ENCODE measurements at places on chromosomes 5 and 9. TPM values are rescaled to one million over a fixed set of nuclear protein-coding genes. Genes with fewer than 3 reads are reported as not detected.

Gene NREP
- total RNA-seq: 3.6 TPM

Gene CDKN2B
- total RNA-seq: 0.09 TPM

DNA sequence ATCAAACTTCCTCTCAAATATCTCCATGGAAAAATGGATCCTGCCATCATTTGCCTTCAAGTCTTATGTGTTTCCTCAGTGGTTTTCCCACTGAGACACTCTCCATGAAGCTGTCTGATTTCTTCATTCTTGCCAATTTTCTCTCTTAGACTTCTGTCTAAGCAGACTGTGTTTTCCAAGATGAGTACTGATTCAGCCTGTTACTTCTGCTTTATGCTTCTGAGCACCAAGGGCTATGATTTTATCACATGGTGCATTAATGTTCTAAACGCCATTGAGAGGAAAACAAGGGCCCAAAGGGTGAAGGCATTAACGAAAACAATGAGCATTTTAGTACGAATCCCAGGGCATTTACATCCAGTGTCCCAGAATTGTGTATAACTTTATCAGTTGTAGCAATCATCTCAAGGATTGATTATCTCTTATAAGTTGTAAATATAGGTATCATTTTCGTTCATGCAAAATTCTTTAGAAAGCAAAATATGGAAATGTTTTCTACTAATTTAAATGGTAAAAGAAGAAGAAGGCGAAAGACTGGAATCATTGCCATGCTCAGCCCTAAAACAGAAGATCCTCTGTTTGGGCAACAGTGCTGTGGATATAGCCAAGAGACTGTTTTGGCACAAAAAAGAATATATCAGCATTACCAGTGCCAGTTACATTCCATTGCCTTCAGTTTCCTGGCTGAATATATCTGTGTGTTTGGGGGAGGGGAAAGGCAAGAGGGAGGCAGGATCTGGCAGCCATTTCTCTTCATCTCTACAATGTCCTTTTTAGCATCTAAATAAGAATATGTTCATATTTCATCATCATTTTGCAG is 537.6 kb downstream of the ANXA1 start:
- no peak for DNase-seq

DNA sequence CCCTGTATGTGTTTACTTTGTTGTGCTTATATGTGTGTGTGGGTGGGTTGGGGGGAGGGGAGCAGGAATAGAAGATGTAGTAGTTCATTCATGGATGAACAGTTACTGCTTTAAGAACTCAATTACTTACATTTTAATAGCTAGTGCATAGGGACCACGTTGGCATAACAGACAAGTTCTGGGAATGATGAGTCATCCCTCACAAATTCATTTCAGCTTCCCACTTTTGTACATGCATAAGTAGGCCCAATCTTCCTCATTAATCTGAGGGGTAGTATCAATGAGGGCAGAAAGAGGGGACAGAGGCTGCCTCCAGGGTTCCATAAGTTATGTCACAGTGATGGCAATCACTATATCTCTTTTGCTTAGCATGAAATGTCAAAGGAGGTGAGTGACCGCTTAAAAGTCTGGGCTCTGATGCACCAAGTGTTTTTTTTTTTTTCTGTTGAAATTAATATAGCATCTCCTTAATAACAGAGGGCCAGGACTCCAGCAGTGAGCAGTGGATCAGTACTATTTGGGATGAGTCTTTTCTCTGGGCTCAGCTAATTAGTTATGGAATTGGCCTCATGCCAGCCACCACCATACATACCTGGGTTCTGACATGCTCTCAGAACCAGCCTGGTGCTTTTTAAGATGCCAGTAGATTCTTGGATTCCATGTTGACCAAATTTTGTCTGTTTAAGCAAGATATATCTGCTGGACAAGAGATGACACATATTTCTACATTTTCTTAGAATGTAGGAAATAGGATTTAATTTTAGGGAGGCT is 37.1 kb downstream of the PRDM6 start:
- DNase-seq: no peak

DNA sequence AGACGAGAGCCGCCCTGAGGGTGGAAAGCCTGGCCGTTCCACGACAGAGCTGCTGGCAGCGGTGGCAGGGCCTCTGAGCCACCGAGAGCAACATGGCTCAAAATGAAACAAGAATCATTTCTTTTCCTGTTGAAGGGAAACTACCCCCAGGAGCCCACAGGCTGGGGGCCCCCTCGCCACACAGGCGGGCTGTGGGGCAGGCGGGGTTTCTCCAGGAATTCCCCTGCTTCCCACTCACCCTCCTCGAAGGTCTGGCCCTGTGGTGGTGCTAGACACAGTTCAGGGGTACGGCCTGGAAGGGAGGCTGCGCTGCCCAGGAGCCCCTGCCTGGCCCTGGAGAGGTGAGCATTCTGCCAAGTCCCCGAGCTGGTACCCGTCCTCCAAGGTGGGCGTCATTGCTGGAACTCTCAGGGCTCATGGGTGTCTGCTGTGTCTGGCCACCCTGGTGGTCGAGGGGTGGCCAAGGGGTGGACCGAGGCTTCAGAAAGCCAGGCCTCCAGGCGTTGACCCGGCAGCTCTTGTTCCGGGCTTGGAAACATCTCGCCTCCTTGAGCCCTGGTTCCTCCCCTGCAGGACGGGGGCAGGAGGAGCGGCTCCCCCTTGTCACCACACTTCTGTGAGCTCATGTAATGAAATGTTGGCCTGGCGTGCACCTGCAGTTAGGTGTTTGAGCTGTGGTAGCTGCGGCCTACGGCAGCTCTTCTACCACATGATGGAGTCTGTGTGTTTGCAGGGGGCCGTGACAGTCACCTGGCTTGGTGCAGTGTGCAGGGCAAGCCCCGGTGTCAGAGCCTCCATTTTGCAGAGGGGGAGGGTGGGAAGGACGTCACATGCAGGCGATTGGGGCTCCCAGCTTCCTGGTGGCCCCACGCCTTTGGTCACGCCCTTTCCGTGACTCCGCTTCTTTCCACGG is 65.3 kb downstream of the RXRA start:
- peak; percentile 72 for DNase-seq

GRCh38 chr5:66628561-66628960 is 32.4 kb downstream of the MAST4 start:
- DNase-seq: no peak

- no peak for DNase-seq
Observed at GRCh38 chr5:160240350-160240749, 11.0 kb downstream of the FABP6 start.

GRCh38 chr5:150642567-150642927 is 2.1 kb downstream of the SYNPO start:
- DNase-seq: no peak
